Ecto neural progenitor cell (in vitro differentiated cells): ENCODE measurements at places on chromosomes 1 and 21.

- no peak for DNase-seq
Measured at GRCh38 chr21:29030909-29031308, 6.4 kb downstream of the USP16 start.

- DNase-seq: no peak
Measured at GRCh38 chr1:53380296-53380695, 52.4 kb upstream of the LRP8 start.

DNA sequence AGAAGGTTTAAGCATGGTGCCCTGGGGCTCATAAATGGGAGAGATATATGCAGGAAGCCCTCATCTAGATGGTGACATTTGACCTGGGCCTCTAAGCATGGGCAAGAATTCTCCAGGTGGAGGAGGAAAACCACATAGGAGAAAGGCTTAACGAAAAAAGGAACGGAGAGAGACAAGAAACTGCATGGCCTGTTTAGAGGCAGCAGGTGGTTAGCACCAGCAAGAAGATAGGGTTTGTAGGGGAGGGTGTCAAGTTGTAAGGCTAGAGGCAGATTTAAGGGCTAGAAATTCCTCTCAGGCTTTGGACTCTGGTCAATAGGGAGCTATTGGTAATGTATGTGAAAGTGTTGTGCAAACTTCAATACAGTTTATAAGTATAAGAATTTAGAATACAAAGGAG, 8.2 kb upstream of the MAPKAPK2 start:
- DNase-seq: no peak

- DNase-seq: no peak
Measured at GRCh38 chr1:43818691-43819090, 111.4 kb downstream of the ST3GAL3 start.

GRCh38 chr1:7470904-7471638, 300.0 kb upstream of the VAMP3 start:
- DNase-seq: no peak

DNA sequence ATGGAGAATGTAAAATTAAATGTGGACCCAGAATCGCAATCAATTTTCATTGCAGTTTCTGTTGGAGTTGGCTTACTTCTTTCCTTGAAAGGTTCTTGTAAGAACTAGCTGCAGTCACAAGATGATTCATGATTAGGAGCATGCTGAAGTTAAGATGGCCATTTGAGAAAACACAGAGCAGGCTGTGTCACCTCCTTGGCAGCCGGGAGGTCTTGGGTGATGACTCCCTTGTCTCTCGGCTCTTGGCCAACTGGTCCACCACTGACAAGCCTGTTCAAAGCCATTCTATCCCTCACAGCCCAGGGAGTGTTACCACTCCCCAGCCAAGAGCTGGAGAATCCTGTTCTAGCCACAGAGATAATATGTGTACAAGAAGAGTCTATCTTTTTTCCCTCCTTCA, 40.6 kb downstream of the OPTC start:
- no peak for DNase-seq
